ENCODE measurements at places on chromosomes 2 and 18.

DNA sequence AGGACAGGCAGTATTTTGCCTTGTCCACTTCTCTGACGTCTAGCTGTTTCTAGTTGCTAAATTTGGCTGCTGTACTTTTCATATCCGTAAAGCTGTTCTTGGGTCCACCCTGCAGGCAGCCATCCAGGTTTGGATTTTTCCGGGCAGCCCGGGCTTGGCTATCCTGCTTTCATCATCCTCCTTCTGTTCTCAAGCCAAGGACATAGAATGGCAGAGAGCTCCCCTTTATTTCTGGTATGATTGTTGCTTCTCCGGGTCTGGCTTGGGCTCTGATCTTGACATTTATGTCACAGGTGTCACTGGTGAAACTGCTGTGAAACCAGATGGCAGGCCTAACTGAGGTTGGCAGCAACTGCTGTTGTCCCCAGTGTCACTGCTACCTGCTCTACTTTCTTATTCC lies 35.5 kb downstream of the SCN2A start:
- no peak for DNase-seq

DNA sequence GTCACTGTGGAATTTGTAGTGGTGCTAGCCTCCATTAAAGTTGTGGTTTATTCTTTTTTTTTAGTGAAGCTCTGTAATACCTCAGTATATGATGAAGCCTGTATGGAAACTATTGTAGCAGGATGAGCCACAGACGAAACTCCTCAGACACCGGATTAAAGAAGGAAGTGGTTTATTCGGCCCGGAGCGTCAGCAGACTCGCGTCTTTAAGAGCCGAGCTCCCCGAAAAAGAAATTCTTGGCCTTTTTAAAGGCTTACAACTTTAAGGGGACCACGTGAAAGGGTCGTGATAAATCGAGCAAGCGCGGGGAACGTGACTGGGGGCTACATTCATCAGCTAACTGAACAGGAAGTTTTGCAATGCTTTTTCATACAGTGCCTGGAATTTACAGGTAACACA lies 8.1 kb upstream of the CCL20 start:
- DNase-seq, result no peak

DNA sequence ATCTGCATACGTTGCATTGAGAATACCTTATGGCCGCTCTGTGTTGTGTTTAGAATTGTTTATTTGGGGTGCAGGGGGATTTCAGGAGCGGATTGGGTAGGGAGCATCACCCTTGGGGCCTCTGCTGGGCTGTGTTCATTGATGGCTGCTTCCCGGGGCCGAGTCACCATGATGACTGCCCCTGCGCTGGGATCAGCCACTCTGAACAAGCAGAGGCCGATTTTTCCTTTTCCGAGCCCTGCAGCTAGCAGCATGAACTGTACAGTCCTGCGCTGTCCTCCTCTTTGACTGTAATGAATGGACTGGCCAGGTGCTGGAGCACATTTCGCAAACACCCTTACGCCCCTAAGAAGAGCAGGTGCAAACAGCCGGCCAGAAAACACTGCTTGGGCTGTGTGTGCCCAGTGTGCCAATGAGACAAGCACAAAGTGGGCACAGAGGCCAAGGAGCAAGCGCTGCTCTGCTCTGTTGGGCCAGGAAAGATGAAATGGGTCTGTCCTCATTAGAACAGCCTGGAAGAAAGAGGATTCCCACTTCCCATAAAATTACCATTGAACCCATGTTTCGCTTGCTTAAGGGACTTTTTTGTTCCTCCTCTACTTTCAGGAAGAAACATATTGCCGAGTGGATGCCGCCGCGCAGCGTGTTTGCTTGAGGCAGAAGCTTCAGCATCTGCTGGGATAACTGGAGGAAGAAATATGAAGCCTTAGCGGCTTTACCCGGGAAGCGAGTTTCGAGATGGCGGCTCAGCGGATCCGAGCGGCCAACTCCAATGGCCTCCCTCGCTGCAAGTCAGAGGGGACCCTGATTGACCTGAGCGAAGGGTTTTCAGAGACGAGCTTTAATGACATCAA lies 82.7 kb downstream of the SH3BP4 start:
- no peak for DNase-seq

GRCh38 chr2:191957996-191958860 lies 111.3 kb upstream of the CAVIN2 start:
- no peak for DNase-seq

DNA sequence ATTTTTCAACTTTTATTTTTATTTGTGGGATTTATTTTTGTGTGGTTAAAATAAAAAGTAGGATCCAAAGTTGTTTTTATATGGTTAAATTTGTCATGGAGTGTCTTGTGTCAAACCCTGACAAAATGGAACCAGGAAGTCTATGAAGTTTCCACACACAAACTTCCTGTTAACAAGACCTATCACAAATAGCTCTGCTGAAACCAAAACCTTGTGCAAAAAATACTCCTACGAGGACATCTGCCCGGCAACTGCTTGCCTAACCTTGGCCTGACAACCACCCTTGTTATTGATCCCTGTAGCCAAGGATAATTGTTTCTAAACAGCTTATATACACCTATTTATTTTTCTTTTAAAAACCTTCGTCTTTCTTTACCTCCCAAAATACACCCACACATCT lies 389.6 kb downstream of the TRIB2 start:
- DNase-seq, result no peak

GRCh38 chr18:34802959-34803358 lies 92.9 kb downstream of the DTNA start:
- no peak for DNase-seq

- no peak for DNase-seq
These were observed 93.6 kb downstream of the EPHA4 start for GRCh38 chr2:221478485-221478863.

- DNase-seq, result no peak
These were observed 40.1 kb downstream of the NDUFAF7 start for GRCh38 chr2:37271376-37272067.

Measured in stimulated activated CD8-positive, alpha-beta memory T cell treated with anti-CD3 and anti-CD28 coated beads, Interleukin-4, amount 100 ng/mL, for 4 hours (primary cell).